ENCODE measurements at places on chromosomes 11 and 22.

DNA sequence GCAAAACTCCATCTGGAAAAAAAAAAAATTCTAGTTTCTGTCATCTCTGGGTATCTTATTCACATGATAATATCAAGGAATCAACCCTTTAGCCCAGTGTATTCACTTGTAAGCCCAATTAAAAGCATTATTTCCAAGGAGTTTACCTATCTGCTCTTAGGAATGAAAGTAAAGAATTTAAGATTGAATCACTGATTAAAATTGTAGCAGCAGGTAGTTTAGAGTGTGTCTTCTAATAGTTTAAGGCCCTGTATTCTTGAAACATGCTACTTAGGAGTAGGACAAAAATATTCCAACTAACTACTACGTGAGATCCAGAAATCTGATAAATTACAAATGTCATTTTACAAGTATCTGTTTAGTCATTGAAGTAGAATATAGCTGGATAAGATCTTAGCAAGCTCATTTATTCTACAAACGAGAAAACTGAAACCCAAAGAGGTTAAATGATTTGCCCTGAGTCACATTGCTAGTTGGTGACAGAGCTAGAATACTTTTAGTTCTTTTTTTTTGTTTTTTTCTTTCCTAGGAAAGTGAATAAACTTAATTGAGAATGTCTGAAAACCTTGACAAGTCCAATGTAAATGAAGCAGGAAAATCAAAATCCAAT is 4.0 kb downstream of the TCP11L1 start:
- no peak for DNase-seq

- no peak for DNase-seq
These were observed at the start of gene HBB for GRCh38 chr11:5226732-5227310. TSS of gene HBB (minus strand) at chr11:5227071. CDS start at chr11:5227021, 50 bp downstream.

DNA sequence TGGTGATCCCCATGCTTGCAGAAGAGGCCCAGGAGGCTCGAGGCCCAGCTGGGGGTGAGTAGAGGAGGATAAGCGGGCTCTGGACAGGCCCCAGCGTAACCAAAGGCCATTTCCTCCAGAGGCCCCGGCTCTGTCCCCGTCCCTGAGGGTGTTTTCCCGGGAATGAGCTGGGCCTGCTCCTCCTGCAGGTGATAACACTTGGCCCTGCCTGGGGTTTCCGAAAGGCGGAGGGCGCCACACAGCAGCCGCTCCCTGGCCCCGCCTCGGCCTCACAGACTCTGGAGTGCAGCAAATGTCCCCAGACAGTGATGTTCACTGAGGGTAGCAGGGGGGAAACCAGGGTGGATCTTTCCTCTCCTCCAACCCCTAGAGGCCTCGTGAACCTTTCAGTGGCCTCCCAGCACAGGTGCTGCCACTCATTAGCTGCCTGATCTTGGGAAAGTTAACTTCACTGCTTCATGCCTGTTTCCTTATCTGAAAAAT is 10.5 kb upstream of the MGAT3 start:
- DNase-seq: no peak

- no peak for DNase-seq
These were observed 162.4 kb upstream of the SYN3 start for GRCh38 chr22:33220476-33221080.

- DNase-seq: no peak
These were observed 15.9 kb downstream of the BCR start for GRCh38 chr22:23196165-23196564.

GRCh38 chr11:69173925-69174581 is 18.3 kb downstream of the SMIM38 start:
- no peak for DNase-seq

GRCh38 chr11:10857459-10857708 is 469 bp downstream of the ZBED5 start:
- no peak for DNase-seq

DNA sequence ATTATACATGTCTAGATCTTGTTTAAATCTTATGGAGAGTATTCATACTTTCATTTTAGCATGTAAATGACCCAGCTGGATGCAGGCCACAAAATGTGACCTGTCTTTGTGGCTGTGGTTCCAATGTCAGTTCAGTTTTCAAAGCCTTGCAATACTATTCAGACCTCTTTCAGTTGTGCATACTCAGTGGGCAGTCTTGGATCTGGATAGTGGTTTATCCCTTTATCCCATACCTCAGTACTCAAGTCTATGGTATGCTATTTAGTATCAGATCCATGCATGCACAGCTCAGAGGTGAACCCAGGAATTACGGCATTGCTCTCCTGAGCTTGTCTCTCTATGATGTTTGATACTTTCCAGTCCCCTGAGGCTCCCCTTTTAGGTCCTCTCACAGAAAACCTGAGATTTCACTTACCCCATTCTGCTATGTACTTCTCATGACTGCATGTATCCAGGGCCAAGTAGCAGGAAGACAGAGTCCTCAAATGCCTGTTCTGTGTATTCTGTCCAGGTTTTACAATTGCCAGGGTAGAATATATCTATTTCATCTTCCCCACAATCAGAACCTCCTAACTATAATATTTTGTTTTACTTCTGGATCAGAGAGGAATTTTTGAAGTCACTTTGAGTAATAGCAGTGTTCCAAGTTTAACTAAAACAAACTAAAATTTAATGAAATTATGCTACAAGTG is 6.9 kb upstream of the P4HA3 start:
- no peak for DNase-seq

DNA sequence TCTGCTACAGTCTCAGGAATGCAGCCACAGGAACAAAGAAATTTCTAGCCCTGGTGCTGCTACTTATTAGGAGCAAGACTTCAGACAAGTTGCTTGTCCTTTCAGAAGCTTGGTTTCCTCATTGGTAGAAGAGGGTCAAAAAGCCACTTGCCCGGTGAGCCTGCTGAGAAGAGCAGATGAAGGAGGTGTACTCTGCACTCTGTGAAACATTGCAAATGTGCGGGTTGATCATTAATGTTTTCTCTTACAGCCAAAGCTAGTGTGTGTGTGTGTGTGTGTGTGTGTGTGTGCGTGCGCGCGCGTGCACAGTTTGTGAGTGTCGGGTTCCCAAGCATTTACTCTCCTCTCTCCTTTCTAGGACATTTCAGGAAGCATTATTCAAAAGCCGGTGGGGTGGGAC is 86.3 kb upstream of the NNMT start:
- no peak for DNase-seq

DNA sequence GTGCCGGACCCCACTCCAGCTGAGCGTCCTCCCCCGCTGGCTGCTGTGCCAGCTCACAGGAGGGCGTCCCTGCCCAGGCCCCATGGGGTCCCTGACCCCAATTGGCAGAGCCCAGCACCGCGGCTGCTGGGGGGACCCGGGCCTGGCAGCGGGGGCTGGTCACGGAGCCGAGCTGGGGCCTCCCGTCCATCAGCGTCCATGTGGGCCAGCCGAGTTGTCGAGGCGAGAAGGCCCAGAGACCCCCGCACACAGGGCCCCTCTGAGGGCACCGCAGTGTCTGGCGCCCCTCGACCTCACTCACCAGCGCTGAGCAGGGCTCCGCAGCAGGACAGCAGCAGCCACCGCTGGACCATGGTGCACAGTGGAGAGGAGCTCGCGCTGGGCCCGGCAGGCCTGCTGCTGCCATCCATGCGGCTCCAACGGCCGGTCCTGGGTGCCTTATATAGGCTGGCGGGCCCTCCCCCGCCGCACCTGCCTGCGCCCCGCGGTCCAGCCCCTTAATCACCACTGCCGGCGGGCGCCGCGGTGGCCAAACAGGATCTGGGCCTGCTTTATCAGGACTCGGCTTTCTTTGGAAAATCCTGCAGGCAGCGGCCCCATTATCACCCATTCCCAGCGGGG is at the start of gene MUC6:
Gene MUC6 (minus strand): TSS at position 416 of the 621 bp plus-strand sequence. CDS start 63 bp downstream, at position 353.
- DNase-seq: no peak

DNA sequence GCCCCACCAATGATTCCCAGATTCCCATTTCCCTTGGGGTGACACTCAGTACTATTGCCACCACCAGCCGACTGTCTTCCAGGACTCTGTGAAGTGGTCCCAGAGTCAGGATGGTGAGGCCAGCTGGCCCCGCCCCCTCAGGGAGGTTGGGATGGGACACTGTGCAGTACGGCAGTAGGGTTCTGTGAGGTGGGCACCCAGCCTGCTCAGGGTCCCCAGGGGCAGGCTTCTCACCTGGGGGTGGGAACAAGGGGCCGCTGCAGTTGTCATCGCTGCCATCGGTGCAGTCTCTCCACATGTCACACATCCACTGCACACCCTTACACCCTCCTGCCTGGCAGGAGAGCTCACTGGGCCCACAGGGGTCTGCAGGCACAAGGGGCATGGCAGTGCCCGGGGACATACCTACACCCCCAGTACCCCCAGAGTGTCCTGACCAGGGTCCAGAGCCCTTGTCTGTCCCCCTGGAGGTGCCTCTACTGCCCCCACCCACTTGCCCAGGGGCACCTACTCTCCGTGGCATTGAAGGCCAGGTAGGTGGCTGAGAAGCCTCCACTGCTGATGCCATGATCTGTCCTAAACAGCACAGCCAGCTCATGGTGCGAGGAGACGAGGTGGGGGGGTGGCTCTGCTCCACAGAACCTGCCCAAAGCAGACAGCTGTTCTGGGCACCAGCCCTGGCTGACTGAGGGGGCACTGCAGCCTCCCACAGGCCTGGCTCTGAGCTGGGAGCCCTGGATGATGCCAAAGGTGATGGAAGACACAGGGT is 1.9 kb upstream of the C1QTNF5 start:
- no peak for DNase-seq

DNA sequence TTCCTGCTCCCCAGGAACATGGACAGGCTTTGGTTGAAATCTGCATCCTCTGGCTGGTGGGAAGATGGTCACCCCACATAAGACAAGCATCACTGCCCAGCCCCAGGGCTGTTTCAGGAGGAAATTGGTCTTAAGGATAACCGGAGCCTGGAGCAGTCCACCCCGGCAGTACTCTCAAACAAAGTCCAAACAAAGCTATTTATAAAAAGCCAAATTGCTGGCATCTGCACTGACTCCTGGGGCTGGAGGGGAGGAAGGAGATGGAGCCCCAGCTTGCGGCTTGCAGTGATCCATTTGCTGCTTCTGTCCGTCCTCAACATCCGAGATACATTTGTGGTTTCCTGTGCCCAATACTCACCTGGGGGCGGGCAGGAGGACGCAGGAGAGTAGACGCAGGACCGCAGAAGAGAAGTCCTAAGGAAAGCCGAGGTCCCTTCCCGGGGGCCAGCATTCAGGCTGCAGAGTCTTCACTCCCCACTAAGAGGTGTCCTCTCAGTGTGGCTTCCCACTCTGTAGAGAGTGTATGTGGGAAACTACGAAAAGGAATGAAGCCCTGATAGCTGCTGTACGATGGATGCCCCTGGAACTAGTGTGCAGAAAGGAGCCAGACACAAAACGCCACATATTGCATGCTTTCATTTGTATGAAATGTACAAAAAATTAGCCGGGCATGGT is 107.3 kb upstream of the FGF3 start:
- no peak for DNase-seq

- no peak for DNase-seq
These were observed 41.4 kb downstream of the DGCR2 start for GRCh38 chr22:19080853-19081252.

DNA sequence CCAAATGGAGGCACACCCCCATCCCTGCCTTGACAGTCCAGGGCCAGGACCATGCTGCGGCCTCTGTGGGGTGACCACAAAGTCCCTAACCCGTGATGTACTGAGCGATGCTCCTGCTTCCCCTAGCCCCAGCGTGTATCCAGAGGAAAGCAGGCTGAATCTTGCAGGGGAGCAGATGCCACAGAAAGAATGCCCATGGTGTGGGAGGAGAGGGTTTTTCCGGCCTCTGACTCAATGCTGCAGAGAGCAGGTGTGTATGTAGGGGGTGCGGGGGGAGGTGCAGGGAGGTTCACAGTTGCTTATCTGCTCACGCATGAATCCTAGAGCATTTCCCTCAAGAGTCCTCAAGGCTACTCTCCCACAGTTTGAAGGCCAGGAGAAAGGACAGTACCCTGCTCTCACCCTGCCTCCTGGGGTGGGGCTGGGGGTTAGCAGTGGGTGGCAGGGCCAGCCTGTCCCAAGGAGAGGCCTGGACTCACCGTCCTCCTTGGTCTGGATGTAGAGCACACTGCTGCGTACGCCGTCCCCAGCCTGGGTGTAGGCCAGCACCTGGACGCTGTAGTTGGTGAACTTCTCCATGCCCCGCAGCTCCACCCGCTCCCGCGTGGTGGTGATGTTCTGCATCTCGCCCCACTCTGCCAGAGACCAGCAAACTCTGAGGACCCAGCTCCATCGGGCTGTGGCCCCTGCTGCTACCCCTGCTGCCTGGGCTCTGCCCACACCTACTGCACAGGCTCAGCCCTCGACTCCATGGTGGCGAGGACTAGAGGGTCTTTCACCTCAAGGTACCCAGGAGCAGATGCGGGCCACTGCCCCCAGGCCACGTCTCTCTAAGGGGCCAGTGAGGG is 130.8 kb downstream of the CEP164 start:
- DNase-seq: no peak

DNA sequence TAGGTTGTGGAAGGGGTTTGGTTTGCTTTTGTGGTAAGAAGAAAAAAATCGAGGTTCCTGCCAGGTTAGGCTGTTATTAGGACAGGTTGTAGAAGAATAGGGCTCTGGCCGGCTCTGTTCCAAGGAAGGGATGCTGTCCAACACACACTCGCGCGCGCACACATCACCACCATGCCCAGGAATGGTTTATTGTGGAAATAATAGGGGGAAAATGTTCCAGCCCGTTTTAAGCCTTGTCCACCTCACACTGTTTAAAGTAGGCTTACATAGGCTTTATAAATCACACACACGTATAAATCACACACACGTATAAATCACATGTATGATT is 1.2 kb upstream of the ARHGAP20 start:
- no peak for DNase-seq

GRCh38 chr11:32931606-32932005 is 39.0 kb downstream of the QSER1 start:
- no peak for DNase-seq

All from esophagus squamous epithelium (tissue), 5 donors.